ENCODE measurements at places on chromosomes 16 and 17.
A peak's percentile ranks its signal among the peaks of the same experiment; 100 is the strongest.

GRCh38 chr16:75495076-75495674 is at the start of gene CHST6:
Gene CHST6 (minus strand): TSS chr16:75495441. CDS start chr16:75479828, 15,613 bp downstream.
- DNase-seq = no peak

GRCh38 chr17:27609611-27610303 is 21.2 kb upstream of the LGALS9 start:
- no peak for DNase-seq

DNA sequence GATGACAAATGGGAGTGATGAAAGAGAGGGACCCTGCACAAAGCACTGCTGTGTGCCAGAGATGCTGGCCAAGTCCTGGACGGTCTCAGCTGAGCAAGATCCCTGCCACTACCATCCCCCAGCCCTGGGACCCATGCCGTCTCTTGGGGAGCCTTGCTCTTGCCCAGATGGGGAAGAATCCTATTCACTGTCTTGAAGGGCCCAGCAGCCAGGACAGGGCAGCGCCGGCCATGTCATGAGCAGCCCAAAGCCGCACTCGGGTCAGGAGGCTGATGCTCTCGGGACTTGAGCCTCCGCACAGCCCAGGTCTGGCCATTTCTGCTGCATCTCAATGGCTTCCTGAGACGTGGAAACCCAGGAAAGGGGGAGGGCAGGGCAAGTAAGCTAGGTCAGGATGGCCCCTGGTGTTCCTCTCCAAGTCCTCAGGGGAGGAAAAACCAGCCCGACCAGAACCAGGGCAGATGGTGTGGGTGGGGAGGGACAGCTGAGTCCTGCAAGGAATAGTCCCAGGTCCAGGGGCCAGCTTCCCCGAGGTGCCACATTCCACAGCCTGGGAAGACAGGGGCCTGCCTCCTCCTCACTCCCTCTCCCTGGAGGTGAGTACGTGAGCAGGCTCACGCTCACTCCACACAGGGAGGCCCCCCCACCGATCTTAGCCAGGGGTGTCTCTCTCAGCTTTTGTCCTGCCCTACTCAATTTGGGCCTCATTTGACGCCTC is 7.8 kb upstream of the KRT19 start:
- no peak for DNase-seq

DNA sequence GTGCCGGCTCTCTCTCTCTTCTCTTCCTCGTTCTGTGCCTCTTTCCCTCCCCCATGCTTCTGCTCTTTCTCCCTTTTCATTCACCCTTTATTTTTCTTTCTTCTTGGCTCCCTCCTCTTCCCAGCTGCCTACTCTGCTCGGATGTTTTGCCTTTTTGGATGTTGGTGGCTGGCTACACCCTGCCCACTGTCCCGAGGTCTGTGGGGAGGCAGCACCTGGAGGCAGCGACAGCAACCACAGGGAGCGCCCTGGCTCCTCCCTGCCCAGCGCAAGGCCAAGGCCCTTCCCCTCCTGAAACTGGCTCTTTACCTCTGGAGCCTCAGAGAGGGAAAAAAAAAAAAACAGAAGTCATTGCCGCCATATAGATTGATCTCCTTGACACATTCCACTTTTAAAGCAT is 20.0 kb downstream of the CLUAP1 start:
- no peak for DNase-seq

DNA sequence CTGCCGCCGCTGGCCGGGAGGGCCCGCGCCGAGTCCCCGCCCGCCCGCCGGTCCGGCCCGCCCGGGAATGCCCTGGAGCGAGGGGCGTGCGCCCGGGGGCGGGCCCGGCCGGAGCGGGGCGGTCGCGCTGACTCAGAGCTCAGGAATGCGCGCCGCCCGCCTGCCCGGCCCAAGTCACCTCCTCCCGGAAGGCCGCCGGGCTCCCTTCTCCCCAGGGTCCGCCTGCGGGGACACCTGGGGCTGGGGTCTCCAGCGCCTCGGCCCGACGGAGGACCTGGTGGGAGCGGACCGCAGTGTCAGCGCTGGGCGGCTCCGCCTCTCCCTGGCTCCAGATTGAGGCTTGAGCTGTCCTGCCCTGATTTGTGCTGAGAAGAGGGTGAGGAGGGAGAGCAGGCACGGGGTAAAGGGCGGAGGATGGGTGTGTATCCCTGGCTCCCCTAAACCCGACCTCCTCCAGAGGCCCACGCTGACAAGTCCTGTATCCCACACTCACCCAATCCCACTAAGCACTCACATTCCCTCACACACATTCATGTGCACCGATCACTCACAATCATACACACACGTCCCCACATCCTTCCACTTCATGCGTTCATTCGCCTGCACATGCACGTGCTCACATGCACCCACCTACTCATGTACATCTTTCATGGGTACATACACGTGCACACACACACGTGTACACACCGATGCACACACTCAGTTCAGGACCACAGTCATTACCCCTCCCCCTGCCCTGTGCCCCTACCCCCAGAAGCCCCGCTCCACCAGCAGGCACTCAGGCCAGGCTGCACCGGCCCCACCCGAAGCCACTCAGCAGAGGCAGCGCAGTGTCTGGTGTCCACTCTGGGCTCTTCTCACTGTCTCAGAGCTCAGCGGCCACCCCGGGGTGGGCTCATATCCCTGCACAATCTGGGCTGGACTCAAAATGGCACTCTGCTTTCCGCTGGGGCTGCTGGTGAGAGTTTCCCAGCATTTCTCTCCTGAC is at the start of gene RHBDF1:
RHBDF1 (minus strand) TSS at position 71 of the 988 bp plus-strand sequence. CDS start 7,616 bp downstream, outside the sequence.
- DNase-seq = no peak

DNA sequence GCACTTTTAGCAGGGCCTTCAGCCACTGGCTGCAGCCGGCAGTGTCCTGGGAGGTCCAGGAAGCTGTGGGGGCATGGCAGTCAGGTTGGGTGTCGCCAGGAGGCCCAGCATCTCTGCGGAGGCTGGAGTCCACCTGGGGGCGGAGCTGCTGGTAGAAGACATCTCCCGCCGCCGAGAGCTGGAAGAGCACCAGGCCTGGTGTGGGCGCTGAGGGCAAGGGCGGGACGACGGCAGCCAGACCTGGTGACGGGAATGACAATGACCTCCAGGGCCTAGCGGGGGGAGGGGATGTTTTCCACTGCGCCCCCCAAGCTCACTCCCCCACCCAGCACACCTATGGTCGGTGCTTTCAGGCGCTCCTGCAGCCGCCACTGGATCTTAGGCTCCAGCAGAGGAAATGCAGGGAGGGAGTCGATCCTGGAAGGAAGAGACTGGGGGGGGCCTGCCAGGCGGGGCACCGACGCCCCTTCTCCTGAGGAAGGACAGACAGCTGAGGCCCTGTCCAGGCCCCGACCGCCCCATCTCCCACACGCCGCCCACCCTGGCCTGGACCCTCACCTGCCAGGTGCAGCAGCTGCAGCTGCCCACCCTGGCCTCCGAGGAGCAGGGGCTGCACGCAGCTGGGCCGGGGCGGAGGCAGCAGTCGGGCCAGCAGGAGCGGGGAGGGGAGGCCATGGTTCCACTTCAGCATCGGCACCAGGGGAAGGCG is 7.1 kb downstream of the TAF1C start:
- no peak for DNase-seq

DNA sequence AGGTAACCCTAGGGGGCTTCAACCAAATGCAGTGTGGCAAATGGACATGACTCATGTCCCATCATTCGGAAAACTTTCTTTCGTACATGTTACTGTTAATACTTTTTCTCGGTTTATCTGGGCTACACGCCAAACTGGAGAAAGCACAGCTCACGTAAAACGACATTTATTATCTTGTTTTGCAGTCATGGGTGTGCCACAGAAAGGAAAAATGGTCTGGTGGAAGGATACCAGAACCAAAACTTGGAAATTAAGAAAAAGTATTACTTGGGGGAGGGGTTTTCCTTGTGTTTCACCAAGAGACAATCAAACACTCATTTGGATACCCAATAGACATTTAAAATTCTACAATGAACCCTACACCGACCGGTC is 23.6 kb downstream of the ALOX15B start:
- no peak for DNase-seq

GRCh38 chr17:66347661-66348514 is 45.5 kb downstream of the PRKCA start:
- DNase-seq = no peak

DNA sequence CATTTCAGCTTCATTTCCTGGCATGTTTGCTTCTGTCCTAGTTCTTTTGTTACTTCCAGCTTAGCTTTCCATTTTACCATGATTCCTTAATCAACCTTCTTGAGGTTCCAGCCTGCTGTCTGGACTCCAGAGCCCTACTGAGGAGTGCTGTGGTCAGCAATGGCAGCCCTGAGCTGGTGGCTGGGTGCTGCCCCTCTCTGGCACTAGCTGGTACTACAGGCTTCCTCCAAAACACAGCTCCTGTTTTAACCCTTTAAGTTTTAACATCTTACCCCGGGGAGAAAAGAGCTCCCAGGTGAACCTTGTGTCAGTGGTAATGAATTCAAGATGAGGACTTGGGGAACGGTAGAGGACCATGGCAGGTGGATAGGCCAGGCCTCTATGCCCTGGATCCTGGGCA is 395.5 kb downstream of the TMEM114 start:
- DNase-seq = no peak

GRCh38 chr16:64180136-64180900 is 941.5 kb downstream of the CDH11 start:
- DNase-seq = no peak

DNA sequence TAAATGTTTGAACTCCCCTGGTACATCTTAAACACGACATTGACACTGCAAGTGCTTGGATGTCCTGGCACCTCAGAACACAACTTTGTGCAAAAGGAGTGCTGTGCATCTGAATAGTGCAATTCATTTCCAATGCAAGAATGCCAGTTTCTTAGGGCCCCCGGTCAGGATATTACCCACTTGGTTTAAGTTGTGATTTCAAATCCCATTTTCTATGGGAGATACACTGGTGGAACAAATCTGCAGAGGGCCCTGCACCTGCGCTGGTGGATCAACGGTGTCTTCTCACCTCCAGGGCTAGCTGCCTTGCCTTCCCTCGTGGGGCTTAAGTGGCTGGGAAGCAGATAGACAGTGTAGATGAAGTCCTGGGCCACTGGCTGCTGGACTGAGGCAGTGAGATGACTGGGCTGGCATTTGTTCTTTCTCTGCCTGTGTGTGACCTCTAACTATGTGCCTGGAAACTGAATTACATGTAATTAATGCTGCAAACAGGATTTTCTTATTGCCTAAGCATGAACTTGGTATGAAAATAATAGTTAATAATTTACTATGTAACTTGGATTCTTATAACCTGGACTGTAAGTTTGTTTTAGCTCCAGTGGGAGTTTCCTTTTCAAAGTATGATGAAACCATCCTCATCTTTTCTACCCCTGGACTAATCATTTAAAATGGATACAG is 20.9 kb downstream of the HAPSTR1 start:
- no peak for DNase-seq

GRCh38 chr17:19014628-19015215 is 10.2 kb upstream of the FAM83G start:
- DNase-seq = no peak

DNA sequence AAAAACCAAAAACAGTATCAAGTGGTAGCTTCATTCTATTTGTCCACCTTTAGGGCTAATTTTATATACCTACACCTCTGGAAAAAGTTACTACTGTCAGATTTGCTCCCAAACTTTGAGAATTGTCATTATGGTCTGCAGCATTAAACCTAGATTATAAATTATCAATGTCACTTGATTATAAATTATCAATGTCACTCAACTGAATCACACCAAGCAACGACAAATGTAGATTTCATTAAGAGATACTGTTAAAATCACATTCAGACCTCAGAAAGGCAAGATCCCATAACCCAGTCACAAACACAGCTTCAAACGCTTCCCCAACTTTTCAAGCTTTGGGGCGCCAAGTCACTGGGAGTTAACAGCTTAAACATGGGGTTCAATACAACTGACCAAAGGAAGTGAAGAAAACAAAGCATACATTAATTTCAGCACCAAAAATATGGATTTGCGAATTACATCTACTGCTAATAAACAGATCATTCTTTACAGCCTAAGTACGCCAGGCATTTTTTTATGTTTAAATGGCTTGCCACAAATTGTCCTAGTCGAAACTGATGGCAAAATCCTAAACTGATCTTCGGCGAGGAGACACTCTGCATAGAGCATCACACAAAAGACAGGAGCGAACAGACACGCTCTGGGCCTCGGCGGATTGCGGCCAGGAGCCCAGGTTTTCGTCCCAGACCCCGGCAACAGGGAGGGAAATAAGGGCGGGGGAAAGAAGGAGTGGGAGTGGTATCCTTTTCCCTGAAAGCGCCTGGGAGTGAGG is 981 bp downstream of the GLG1 start:
- DNase-seq = no peak

- no peak for DNase-seq
Measured at GRCh38 chr17:3007651-3008121, 55.7 kb downstream of the OR1D5 start.

DNA sequence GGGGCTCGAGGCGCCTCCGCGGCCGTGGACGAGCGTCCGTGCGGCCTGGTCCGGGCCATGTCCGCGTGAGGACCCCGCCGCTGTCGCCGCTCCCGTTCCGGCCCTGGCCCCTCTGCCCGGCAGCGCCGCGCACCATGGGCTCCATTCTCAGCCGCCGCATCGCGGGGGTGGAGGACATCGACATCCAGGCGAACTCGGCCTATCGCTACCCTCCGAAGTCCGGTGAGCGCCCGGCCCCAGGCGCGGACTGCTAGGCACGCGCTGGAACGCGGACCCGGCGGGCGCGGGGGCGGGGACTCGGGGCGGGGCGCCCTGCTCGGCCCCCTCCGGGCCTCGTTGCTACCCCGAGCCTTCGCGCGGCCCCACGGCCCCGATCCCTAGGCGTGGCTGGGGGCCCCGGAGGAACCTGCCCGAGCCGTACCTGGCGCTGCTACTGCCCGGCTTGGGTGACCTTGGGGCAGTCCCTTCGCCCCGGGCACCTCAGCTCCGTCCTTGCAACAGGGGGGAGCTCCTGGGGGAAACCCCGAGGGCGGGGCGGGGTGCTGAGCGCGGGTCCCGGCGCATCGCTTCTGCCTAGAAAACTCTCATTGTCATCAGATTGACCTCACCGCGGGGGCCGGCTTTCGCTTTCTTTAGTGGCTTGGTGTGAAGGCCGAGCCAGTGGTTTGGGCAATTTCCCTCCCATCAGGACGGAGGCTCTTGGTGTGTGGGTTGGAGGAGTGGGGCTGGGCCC is 367 bp downstream of the MGRN1 start:
- DNase-seq = peak; percentile 40

GRCh38 chr17:18008496-18009268 is 30.3 kb downstream of the ATPAF2 start:
- DNase-seq = no peak

Measured in amygdala (tissue), 56 donors.